ENCODE measurements at places on chromosomes 2 and 18.

- DNase-seq = no peak
Measured at GRCh38 chr2:111118981-111119821, 1.5 kb upstream of the BCL2L11 start.

DNA sequence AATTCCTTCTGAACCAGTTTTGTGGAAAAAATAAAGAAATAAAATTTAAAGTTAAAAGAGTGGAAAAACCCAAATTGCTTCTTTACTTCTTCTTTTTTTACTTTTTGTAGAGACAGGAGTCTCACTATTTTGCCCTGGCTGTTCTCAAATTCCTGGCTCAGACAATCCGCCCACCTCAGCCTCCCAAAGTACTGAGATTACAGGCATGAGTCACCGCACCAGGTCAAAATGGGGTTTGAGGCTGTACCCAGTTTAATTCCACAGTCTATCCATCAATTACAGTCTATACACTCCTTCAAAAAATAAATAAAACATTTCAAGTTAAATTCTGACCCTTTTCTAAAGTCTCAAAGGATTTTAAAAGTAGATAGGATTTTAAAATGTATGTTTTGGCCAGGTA lies 120.3 kb downstream of the FAM161A start:
- no peak for DNase-seq

DNA sequence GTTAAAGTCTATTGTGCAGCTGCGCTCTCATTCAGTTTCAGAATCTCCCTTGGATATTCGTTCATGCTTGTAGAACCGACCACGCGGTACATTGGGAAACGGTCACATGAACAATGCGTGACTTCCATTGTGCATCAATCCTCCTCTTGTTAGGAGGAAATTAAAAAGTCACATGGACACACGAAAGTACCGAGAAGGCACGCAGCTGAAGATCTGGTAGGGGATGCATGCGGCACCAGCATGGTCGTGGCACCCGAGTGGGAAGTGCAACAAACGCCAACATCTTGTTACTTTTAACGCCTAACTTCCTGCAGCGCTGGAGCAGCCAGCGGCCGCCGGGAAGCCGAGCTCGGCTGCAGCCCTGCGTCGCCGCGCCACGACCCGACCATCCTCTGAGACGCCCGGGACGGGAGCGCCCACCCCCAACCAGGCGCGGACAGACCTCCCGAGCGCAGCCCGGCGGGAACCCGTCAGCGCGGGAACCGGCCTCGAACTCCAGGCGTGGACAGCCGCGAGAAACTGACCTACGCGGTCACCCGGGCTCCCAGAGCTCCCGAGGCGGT lies 412 bp downstream of the OSBPL1A start:
- DNase-seq = peak; percentile 79

GRCh38 chr2:158732573-158733429 lies 62.3 kb upstream of the DAPL1 start:
- DNase-seq = no peak

DNA sequence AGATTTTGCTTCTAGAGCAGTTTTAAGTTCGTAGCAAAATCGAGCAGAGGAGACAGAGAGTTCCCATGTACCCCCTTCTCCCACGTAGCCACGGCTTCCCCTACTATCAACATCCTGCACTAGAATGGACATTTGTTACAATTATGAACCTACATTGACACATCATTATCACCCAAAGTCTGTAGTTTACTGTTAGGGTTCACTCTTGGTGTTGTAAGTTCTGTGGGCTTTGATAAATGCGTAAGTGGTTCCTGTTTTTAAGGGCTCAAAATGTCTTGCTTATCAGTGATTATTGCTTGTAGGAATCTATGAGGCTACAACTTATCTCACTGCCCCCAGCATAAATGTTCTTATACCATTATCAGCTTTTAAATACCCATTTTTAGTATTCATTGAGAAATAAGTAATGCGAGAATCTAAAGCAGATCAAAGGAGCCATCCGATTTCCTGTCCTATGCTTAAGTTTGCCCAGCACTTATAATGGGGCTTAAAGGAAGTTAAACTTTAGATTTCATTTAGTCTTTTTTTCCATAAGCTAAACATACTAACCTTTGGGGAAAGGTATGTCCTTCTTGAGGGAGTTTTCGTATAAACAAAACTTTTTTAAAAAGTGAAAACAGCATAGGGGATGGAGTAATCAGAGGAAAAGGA lies 118.7 kb downstream of the HAUS1 start:
- peak; percentile 28 for DNase-seq

DNA sequence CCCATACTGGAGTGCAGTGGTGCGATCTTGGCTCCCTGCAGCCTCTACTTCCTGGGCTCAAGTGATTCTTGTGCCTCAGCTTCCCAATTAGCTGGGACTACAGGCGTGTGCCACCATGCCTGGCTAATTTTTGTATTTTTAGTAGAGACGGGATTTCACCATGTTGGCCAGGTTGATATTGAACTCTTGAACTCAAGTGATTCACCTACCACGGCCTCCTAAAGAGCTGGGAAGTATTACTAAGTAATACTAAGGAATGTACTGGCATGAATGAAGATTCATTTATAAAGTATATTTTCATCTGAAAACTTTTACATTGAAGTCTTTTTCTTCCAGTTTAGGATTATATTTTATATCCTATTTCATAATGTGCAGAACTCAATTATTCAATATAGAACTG lies 38.1 kb downstream of the NUP35 start:
- peak; percentile 5 for DNase-seq

GRCh38 chr2:137870682-137871081 lies 93.6 kb upstream of the HNMT start:
- DNase-seq = no peak

DNA sequence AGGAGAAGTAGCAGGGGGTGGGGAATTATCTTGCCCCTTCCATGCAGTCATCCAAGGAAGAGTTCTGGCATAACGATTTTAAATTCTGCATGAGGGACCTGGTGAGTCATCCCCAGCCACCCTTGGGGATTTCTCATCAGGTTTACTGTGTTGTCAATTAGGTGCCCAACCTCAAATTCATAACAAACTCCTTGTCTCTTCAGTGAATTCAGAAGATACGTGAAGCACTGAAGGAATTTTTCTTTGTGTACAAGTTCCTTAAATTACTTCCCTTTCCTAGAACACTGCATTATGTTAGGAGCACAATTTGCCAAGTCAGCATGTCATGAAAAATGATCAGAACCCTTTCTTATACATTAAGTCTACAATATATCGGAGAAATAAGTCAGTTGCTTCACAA lies 70.8 kb upstream of the NOSTRIN start:
- DNase-seq = no peak

DNA sequence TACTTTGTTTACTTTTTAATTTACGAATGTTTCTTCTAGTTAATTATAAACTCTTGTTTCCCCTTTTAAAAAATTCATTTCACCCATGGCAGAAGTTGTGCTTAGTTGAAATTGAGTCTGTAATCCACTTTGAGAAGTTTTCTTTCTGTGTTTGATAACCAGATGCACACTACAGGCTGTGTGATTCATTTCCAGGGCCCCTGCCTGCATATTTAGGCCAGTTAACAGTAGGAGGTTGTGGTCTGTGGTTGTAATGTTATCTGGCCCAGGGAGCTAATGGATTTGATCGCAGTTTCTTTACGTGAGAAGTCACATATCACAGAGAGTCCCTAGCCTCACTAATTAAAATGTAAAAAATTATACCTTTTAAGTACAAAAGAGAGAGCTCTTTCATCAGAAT lies 3.3 kb downstream of the CDH7 start:
- no peak for DNase-seq

DNA sequence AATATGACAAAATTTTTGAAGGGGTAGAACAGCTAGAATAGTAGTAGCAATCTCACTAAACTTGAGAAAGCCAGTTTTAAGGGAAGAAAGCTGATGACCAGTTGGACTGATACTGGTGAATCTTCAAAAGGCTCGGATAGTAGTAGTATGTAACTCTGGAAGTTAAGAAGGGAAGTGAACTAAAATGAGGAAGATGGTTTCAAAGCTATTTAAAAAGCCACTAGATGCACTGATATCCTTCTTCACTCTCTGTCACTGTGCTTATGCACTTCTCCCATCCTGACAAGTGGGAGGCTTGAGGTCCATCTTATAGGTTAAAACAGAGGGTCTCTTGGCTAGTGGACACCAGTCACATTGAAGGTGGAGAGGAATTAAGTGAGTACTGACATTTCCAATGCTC lies 141.1 kb downstream of the NCOA1 start:
- no peak for DNase-seq

DNA sequence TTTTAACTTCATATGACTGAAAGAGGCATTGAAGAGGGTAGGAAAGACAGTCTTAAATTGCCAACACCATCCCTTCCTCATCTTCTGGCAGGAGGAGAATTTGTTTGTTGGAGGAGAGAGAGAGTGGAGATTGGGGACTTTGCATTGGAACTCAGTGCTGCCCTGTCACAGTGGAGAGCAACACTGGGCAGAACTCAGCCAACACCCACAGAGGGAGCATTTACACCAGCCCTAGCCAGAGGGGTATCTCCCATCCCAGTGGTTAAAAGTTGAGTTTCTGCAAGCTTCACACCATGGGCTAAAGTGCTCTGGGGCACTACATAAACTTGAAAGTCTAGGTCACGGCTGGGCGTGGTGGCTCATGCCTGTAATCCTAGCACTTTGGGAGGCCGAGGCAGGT lies 174.1 kb downstream of the ANKRD30B start:
- DNase-seq = no peak

Measured in cardiac muscle cell (in vitro differentiated cells and primary cell).